ENCODE measurements at places on chromosomes 2 and 18.

DNA sequence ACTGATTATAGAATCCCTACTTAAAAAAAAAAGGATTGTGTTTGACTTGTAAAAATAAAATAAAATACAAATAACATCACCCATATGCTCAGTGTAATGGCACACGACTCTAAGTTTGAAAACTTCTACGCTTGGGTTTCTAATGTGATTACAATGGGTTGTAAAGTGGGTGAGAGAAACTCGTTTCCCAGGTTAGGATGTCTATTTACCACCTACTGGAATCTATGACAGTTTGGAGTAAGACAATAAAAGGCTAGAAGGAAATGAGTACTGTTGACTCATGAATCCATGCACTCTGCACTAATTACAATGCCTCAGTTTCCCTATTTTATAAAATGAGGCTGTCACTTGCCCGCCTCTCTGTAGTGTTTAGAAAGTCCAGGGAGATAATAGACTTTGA is 204.2 kb upstream of the FBXO11 start:
- no peak for DNase-seq

DNA sequence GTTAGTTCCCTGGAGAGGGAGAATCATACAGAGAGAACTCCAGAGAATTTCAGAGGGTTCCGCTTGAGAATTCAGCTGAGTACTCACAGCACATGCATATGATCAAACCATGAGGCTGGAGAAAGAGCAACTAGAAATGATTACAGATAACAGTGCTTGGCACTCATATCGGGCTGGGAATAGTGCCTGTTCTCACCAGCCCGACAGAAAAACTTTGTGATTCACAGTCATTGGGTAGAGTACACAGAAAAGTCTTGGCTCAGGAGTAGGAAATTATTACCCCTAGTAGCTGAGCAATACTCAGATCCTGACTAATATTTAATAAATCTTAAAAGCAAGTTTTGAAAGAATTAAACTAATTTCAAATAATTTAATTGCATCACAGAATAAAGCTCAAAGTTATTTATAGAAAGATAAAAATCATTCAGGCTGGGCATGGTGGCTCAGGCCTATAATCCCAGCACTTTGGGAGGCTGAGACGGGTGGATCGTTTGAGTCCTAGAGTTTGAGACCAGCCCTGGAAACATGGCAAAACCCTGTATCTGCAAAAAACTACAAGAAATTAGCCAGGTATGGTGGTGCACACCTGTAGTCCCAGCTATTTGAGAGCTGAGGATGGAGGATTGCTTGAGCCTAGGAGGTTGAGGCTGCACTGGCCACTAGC is 6.8 kb downstream of the WDPCP start:
- DNase-seq, result no peak

DNA sequence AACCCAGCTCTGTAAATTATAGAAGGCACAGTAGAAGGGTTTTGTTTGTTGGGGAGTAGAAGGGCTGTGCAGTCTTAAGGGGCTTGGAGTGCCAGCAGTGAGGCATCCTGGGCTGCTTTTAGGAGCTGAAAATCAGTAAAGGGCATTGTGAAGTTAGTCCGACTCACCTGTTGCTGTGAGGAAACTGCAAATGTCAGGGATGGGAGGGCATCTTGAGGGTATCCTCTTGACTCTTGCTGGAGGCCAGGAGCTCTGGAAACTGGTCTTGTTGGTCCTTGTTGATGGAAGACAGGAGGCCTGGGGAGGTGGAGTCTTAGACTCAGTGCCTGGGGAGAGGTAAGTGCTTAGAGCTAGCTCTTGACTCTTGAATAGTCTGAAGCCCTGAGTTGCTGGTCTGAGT is 14.1 kb downstream of the CEP192 start:
- no peak for DNase-seq

- DNase-seq, result no peak
Measured at GRCh38 chr2:185934232-185934631, 195.6 kb downstream of the FSIP2 start.

DNA sequence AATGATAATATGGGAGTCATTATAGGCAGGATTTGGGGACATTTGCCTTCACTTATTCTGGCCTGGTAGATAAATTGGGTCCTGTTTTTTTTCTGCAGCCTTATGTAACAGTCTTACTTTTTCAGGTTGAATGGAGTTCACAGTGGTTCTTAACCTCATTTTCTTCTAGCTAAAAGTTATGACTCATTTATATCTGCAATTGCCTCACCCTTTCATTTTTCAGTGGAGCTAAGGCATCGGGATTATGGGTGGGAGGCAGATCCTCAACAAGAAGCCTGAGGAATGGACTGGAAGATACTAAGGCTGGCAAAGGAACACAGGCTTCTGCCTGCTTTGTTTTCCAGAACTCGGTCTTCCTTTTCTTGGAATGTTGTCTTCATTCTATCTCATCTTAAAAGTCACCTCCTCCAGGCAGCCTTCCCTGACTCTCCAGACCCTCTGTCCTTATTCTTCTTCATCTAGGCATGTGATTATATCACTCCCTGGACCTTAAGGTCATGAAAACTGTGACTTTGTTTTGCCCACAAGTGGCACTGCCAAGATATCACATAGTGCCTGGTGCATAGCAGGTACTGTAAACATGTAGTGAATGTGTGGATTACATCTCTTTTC is 41.0 kb upstream of the ACSL3 start:
- no peak for DNase-seq

GRCh38 chr2:131646669-131647297 is 119.1 kb downstream of the CCDC74A start:
- DNase-seq, result no peak

- no peak for DNase-seq
Measured at GRCh38 chr2:67660871-67661270, 263.7 kb downstream of the ETAA1 start.

DNA sequence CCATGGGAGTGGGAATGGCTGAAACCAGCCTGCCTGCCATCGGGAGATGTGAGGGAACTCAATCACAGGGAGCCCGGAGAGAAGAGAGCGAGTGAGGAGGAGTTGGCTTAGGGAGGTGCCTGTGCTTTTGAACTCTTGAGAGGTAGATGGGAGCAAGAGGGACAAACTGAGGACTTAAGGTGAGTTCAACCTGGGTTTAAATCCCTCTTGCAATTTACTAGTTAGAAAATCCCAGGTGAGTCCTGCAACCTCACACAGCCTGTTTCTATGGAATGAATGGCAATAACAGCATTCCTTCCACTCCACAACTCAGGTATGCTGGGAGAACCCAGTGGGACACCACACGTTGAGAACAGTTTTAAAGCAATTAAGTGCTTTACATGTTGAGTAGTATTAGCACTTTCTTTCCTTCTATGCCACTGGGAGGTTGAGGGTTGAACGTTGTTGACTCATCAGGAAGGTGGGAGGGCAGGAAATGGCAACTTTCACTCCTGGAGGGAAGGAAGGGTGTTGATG is 57.3 kb downstream of the VIT start:
- DNase-seq, result no peak

GRCh38 chr2:225041851-225042799 is at the start of gene DOCK10:
DOCK10 (minus strand) TSS chr2:225042468; CDS start chr2:225042374, 94 bp downstream.
- peak; percentile 64 for DNase-seq

DNA sequence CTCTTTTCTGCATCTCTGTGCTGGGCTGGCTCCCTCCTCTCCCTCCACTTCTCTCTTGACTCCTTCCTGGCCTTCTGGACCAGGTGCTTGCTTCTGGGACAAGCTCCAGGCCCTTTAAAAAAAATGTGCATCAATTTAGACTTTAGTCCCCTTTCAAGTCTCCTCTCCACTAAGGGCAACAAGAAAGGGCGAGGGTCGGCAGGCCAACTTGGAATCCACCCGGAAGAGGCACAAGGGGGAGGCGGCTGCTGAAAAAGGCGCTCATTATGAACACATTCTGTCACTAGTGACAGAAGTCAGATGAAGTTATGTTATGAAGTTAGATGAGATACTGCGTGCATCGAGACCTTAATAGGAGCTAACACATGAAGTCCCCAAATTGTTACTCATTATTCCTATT is 13.6 kb upstream of the RHOB start:
- DNase-seq, result no peak

- DNase-seq, result no peak
Measured at GRCh38 chr2:45199973-45200372, 190.7 kb upstream of the SIX2 start.

GRCh38 chr2:45943219-45944044 is 292.0 kb downstream of the PRKCE start:
- no peak for DNase-seq

DNA sequence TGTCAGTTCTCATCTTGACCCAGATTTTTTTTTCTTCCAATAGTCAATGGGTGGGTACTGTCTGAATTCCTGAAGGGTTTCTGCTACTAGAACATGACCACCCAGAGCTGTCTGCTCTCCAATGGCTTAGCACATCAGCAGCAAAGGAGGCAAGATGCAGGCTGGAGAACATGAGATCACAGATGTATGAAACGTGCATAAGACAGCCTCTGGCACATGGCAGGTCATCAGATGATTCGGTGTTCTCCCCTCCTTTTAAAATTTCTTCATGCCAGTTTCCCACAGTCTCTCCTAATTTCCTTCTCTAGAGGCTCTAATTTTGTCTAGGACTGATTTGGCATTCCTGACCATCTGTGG is 359.3 kb upstream of the TNP1 start:
- no peak for DNase-seq

DNA sequence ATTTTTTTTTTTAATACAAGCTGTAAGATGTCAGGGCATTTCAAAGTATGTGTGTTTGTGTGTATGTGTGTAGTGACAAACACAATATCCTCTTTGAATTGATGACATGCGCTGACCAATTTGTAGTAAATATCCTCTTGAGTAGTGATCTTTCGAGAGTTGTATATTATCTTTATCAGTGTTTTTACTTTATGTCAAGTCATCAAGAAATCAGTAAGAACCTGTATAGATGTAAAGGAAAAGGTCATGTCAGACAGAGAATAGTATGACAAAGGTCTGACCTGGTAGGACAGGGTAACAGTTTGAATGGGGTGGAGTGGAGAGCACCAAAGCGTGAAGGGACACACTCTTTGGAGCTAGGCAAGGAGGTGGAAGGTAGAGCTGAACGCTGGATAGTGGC is 1931.4 kb upstream of the CELF4 start:
- DNase-seq, result no peak

DNA sequence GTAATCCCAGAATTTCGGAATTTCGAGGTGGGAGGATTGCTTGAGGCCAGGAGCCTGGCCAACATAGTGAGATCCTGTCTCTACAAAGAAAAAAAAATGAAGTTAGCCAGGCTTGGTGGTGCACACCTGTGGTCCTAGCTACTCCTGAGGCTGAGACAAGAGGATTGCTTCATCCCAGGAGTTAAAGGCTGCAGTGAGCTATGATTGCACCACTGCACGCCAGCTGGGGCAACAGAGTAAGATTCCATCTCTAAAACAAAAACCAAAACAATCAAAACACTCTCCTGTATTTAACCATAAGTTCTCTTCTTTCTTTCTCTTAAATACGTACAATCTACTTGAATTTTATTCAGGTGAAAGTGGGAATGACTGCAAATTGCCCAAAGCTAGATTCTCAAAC is 33.8 kb upstream of the NEDD4L start:
- DNase-seq, result no peak

DNA sequence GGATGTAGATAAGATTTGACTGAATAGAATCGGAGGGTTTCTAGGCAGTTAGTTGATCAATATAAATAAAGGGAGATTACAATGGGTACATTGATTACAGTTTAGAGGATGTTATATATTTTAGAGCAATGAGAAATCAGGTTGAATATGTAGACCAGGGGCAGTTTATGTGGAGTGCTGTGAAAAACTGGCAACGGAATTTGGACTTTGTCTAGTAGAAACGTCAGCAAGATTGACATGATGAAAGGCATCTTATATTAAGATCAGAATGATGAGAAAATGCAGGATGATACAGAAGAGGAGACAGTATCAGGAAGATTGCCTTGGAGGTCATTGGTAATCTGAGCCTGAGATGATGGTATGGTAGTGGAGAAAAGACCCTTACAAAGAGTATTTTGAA is 39.9 kb downstream of the RAB10 start:
- no peak for DNase-seq

- no peak for DNase-seq
Measured at GRCh38 chr18:57538614-57539013, 47.9 kb downstream of the FECH start.

DNA sequence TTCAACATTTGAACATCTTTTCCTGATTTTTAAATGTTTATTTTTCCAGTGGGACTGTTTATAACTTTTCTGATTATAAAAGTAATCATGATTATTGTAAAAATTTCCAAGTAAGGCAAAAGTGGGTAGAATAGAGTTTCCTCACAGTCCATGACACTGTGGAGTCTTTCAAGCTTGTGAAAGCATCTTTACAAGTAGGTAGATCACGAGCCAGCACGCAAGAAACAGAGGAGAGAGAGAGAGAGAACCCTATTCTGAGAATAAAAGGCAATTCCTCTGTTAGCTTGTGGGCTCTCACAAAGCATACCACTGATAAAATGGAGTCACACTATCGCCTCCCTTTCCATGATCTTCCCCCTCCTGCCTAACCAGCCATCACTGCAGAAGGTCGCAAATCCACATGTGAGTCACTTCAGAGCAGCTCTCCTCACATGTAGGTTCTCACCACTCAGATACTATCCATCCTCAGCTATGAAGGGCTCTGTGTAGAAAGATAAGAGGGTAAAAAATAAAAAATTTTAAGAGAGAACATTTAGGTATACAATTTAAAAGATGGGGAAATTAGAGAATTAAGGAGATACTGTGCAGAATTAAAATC is 40.3 kb downstream of the AAK1 start:
- no peak for DNase-seq

GRCh38 chr2:26612034-26612433 is 29.1 kb downstream of the CIB4 start:
- no peak for DNase-seq

DNA sequence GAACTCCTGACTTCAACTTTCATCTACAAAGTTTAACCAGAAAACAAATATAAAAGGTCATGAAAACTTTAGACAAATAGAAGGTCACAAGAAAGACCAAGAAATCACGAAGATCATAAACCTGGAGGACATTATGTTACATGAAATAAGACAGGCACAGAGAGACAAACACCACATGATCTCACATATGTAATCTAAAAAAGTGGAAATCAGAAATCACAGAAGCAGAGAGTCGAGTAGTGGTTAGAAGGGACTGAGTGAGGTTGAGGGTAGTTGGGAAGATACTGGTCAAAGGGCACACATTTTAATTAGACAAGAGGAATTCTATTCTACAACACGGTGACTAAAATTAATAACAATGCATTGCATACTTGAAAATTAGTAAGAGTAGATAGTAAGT is 1.4 kb downstream of the GCFC2 start:
- DNase-seq, result no peak

DNA sequence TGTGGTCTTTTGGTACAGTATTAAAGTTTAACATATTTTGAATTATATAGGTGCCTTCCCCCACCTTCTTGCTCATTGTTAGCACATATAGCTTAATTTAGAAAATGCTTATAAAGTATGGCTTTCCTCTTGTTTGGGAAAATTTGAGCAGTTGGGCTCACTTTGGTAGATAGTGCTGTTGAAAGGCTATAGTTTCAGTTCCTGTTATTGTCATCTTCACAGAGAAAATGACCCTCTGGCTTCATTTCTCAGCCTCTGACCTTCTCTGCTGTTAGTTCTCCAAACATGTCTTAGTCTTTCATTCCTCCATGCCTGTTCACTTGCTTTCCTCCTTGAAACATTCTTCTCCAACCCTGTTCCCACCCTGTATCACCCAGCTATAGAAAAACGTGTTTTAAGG is 200.6 kb downstream of the WDR7 start:
- DNase-seq, result no peak

- DNase-seq, result no peak
Measured at GRCh38 chr2:238904716-238905115, 56.8 kb downstream of the TWIST2 start.

GRCh38 chr2:208033701-208034502 is 8.6 kb upstream of the PLEKHM3 start:
- peak; percentile 14 for DNase-seq

Data from cardiac muscle cell (in vitro differentiated cells and primary cell).